ENCODE measurements at places on chromosomes 2 and 18.

GRCh38 chr2:168939918-168940317, 38.8 kb downstream of the G6PC2 start:
- no peaks in the 10 kb centered on the region for H3K4me1 ChIP-seq
- no peak for DNase-seq
- H3K36me3 ChIP-seq, result no peaks in the 10 kb centered on the region
- no peak overlapping the region for H3K27ac ChIP-seq

- no peak overlapping the region for H3K4me3 ChIP-seq
- H3K4me1 ChIP-seq, result peaks cover 22% of the 10 kb centered on the region
- peaks cover 1% of the 10 kb centered on the region for H3K36me3 ChIP-seq
- no peak for DNase-seq
Observed at GRCh38 chr2:240139011-240139441, 1.4 kb downstream of the OTOS start.

- H3K4me3 ChIP-seq, result peak within 1 kb of the TSS; percentile 94
- H3K27ac ChIP-seq, result peak within 1 kb of the TSS; percentile 99
- H3K36me3 ChIP-seq, result peaks cover 2% of the 10 kb centered on the region
- peak; percentile 72 for DNase-seq
Observed at GRCh38 chr2:233059797-233060500, at the start of gene INPP5D. INPP5D (plus strand) TSS chr2:233060342; CDS start chr2:233060479, 137 bp downstream.

GRCh38 chr2:200968162-200968561, 4.7 kb upstream of the ORC2 start:
- peaks cover 41% of the 10 kb centered on the region for H3K4me1 ChIP-seq
- DNase-seq, result no peak
- H3K36me3 ChIP-seq, result peaks cover 9% of the 10 kb centered on the region
- no peaks in the 10 kb centered on the region for H3K27me3 ChIP-seq
- no peak overlapping the region for H3K4me3 ChIP-seq
- H3K27ac ChIP-seq, result no peak overlapping the region

- peak overlapping the region; percentile 89 for H3K4me3 ChIP-seq
- DNase-seq, result peak; percentile 33
- H3K27ac ChIP-seq, result peak overlapping the region; percentile 90
- peaks cover 62% of the 10 kb centered on the region for H3K4me1 ChIP-seq
- peaks cover 12% of the 10 kb centered on the region for H3K36me3 ChIP-seq
Observed at GRCh38 chr18:12883372-12883683, 709 bp downstream of the PTPN2 start.
